ENCODE measurements at places on chromosomes 6 and 20.

- DNase-seq, result no peak
Measured at GRCh38 chr6:113856375-113856624, 845 bp upstream of the MARCKS start.

DNA sequence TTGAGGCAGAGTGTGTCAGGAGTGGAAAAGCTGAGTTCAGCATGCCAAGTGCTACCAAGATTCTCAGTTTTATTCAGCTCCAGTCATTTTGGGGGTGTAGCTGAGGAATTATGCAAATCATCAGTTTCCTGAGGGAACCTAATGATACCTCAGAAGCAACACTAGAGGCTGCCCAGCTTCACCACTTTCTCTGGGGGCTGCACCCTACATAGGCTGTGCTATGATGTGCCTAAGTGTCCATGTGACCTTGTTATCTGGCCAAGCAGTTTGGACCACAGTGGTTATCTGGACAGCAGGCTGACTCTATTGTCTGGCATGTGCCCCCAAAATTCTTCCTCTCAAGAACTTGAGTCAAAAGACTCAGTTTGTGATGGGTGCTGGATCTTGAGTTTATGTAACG lies 374.6 kb upstream of the SYNCRIP start:
- DNase-seq, result no peak

- no peak for DNase-seq
Measured at GRCh38 chr6:20919677-20920385, 385.6 kb downstream of the CDKAL1 start.

DNA sequence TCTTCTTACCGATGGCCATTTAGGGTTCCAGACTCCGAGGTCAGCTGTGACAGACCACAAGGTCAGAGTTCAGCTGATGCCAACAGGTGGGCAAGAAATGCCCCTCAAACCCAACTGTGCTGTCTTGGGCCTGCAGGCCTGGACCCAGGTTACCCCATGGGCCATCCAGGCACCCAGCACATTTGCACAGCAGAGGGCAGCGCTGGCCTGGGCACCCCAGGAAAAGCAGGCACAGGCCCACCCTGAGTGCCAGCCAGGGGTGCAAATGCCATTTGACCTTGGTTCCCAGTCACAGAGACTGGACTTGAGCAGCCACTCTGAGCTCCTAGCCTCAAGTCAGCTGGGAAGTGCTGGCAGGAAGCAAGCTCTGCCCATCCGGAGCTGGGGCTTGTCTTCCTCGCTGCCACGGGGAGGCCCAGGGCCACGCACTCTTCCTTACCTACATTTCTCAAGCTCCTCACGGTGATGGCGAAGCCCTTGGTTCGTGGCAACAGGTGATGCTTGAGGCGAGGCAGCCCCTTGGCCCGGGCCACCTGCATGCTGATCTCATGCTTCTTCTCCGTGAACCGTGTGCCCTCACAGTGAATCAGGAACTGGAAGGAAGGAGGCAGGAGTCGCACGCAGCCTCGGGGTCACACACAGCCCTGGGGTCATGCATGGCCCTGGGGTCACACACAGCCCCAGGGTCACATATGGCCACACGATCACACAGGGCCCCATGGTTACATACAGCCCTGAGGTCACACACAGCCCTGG lies 120.8 kb downstream of the AGPAT4 start:
- no peak for DNase-seq

GRCh38 chr20:1788044-1788443 lies 107.2 kb upstream of the SIRPA start:
- DNase-seq, result no peak

DNA sequence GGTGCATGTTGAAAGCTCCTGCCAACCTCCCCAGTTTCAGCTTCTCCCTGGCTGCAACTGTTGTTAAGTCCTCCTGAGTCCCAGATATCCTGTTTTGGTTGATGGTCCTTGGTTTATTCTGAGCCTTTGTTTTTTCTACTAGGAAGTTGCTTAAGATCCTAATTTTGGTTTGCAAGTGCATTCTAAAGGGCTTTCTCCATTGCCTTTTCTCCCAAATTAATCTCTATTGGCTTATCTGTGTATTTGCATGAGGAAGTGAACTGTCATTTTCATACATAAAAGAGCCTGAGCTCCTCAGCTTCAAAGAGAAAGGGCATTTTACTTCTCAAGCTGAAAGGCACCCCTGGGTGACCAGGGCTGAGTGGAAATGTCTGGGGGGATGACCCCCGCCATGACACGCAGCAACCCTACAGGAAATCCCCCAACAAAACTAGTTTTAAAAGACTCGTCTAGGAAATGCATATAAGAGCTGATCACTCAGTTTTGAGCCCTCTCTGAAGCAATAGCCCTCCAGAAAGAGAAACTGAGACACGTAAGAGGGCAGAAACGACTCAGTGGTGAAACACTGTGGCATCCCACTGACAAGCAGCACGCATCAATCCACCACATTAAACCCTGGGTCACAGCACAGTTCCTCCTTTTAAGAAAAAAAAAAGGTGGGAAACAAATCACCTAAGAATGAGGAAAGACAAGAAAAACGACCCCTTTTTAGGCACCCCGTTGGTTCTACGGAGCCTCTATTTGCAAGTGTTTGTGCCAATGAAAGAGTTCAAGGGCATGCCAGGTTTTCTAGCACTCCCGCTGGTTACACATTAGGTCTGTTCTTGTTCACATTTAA lies 140.9 kb downstream of the THBS2 start:
- no peak for DNase-seq

- no peak for DNase-seq
Measured at GRCh38 chr6:170026751-170027646, 263.9 kb downstream of the DLL1 start.

DNA sequence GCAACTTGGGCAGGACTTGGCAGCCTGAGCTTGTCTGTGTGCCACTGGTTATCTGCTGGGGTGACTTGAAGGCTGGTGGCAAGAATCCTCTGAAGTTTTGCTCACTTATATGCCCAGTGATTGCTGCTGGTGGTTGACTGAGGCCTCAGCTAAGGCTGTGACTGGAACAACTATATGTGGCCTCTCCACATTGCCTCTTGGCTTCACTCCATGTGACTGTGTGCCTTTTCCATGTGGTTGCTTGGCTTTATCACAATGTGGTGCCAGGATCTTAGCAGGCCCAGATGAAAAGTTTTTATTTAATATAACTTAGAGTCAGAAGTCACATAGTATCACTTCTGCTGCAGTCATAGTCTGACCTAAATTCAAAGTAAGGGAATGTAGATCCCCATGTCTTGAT lies 104.5 kb downstream of the ADAT2 start:
- DNase-seq, result no peak

Measured in activated effector memory CD4-positive, alpha-beta T cell treated with anti-CD3 and anti-CD28 coated beads, Interleukin-2, amount 50 U/mL, for 16 hours (primary cell).